Fibroblast of the aortic adventitia (primary cell): ENCODE measurements at places on chromosomes 6 and 20. TPM values are rescaled to one million over a fixed set of nuclear protein-coding genes. Genes with fewer than 3 reads are reported as not detected.

GRCh38 chr6:38350942-38351341, 288.8 kb downstream of the BTBD9 start:
- DNase-seq: peak; percentile 33

DNA sequence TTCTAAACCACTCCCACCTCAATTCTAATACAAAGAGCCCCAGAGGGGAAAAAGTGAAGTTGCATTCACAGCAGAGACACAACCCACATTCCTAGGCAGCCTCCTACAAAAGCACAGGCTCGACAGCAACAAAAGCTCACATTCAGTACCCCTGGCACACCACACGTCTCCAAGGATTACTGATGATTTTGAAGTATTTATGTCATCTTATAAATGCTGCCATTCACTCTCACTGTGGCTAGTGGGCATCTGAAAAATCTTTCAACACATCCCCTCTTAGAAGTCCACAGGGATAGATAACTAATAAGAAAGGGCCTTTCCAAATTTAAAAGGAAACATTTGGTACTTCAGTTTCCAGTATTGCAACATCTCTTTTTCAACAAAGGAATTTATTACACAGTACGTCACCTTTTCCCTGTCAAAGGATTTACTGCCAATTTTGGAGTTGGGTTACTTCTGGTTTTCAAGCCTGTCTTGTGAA, 146.7 kb downstream of the TASP1 start:
- peak; percentile 89 for DNase-seq

PDE7B gene
- 11.8 and 23.9 TPM in 2 replicates for total RNA-seq

DNA sequence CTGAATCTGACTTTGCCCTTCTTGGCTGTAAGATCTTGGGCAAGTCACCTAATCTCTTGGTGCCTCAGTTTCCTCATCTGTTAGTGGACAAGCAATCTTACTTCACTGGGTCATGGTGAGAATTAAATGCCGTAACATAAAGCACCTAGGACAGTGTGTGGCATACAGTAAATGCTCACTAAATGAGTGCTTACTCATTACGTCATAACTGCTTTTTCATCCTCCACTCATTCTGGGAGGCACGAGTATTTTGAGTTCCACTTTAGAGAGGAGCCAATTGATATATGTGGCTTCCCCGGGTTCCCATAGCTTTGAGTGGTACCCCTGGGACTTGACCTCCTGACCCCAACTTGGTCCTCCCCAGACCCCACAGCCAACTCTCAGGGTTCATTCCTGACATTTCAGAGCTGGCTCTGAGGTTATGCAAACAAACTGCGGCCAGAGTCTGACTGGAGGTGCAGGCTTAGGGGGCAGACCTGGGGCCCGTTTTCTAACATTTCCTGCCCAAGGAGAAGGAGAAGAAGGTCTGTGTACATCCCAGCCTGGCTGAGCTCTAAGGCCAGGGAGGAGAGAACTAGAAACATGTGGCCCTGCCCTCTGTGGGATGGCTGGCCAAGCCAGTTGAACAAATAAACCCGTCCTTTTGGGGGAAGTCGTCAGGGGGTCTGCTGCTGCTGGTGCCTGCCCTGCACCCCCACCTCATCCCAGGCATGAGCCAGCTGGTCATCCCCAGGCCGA, 5.8 kb downstream of the ANGPT4 start:
- DNase-seq: peak; percentile 15

CPNE5 gene
- total RNA-seq: 0.16 and 0.18 TPM in 2 replicates

- no peak for DNase-seq
Observed at GRCh38 chr6:160439751-160440150, 91.6 kb downstream of the SLC22A3 start.

- no peak for DNase-seq
Observed at GRCh38 chr6:127967708-127968107, 66.8 kb upstream of the THEMIS start.

DNA sequence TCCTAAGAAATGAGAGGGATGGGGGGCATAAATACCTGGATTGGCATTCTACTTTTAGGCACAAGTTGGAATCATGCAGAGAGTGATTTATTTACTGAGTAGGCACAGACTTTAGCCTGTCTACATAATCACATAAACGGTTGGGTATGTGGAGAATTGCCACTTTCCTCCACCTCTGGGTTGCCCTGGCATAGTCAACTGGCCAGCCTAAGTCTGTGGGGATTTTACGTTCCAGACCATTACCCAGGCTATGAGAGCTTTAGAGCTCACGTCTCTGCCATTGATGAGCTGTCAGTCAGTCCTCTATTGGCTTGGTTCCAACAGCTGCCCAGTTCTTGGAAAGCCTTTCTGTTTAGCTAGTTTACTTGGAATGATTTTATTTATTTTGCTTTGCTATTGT, 5.0 kb upstream of the BHLHE23 start:
- no peak for DNase-seq

DNA sequence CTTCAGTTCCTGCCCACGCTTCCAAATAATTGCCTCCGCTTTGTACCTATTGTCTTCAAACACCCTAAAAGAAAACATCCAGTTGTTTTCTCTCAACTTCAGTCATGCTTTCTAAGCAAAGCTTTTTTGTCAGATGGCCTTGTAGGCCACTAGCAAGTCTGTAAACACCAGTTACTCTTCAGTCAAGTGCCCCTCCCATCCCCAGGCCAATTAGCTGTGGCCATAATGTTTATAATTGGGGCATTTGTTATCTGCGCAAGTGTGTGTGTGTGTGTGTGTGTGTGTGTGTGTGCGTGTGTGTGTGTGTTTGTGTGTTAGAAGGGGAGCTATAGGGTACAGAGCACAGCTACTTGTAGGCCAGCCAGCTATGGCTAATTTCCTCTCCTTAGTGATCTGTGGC, 272.4 kb upstream of the MARCKS start:
- DNase-seq: no peak

- DNase-seq: no peak
Observed at GRCh38 chr20:53738039-53738944, 144.7 kb upstream of the ZNF217 start.

GRCh38 chr6:82761674-82762345, 303.8 kb downstream of the UBE3D start:
- DNase-seq: peak; percentile 22

DNA sequence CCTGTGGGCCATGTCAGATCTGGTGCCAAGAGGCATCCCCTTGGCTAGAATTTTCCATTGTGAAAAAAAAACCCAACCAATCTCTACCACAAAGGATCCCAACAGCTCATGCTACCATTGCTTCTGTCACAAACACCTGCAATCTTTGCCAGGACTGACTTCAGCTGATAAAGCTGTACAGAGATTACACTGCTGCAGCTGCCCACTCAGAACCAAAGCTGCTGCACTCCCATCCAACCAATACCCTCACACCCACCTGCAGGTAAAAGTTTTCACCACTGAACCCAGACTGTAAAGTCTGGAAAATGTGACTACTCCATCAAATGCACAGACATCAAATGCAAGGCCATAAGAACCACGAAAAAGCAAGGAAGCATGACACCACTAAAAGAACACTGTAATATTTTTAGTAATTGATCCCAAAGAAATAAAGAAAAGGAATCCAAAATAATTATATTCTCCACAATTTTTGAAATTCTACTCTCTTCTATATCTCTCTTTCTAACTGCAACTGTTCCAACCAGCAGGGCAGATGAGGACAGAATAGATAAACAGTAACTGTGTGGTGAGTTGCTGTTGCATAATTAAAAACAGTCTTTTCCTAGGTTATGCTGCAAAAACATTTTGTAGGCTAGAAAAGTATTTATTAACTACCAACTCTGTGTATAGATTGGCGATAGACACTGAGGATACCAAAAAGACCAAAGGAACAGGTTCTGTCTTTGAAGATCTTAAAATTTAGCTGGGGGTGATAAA, 128.0 kb upstream of the MCHR2 start:
- no peak for DNase-seq

GRCh38 chr20:59836767-59837166, 96.7 kb downstream of the SYCP2 start:
- no peak for DNase-seq

DNA sequence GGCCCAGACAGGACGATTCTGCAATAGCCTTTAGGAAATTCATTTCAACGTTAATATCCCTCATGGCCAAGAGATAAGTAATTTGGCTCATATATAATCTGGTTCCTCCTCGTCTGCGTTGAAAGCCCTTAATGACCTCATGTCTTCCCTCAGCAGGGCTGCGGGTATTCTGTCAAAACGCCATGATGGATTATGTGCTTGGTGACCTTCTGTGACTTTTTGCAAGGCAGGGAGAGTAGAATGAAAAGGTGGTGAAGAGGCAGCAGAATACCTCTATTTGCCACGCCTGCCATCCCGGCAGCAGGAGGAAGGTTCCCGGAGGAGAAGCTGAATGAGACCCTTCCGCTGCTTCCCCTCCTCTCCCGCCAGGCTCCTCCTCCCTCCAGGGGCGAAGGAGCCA, 41.1 kb upstream of the SPACA1 start:
- no peak for DNase-seq

GRCh38 chr6:118419448-118420394, 128.4 kb upstream of the PLN start:
- DNase-seq: no peak
